Retinal pigment epithelial cell (primary cell): ENCODE measurements at places on chromosomes 2 and 18.
A peak's percentile ranks its signal among the peaks of the same experiment; 100 is the strongest.

DNA sequence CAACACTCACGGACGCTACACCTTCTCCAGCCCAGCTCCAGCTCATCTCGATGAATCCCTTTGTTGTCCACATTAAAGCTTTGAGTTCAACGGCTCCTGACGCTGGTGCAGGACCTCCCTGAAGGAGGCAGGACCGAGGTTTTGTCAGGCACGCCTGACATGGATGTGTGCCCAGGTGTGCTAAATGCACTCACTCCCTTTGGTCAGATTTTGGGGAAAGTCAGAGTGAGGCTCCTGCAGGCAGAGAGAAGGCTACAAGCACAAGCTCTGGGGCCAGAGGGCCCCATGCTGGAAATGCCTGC lies 78.6 kb downstream of the NDUFA10 start:
- no peak for DNase-seq

- no peak for DNase-seq
Observed at GRCh38 chr2:183465048-183465447, 340.8 kb downstream of the NUP35 start.

- DNase-seq: no peak
Observed at GRCh38 chr2:49261781-49262180, 107.5 kb upstream of the FSHR start.

- DNase-seq: no peak
Observed at GRCh38 chr18:73232933-73233332, 365.1 kb upstream of the NETO1 start.

- DNase-seq: no peak
Observed at GRCh38 chr18:47735041-47735702, 195.3 kb downstream of the SMAD2 start.

- DNase-seq: no peak
Observed at GRCh38 chr2:227125506-227125905, 38.5 kb downstream of the COL4A4 start.

- DNase-seq: no peak
Observed at GRCh38 chr2:64972876-64973275, 16.3 kb upstream of the SLC1A4 start.

DNA sequence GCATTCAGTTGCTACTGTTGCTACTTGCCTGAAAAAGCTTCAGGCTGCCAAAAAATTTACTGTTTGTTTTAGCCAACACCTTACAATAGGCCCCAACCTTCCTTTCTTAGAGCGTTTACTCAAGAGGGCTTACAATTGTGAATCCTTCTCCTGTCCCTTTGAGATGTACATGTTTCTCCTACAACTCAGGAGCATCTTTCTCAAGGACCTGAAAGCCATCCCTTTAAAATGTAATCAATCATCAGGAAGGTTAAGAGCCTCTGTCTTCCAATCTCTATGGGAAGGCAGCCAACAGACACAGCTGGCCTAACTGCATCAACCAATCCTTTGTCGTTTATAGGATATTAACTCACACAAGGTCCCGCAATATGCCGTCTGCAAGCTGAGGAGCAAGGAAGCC lies 3.4 kb upstream of the IER3IP1 start:
- no peak for DNase-seq

- DNase-seq: no peak
Observed at GRCh38 chr18:79943608-79944125, 7.8 kb downstream of the SLC66A2 start.

GRCh38 chr2:226556050-226556449 lies 243.6 kb downstream of the IRS1 start:
- DNase-seq: no peak

- DNase-seq: no peak
Observed at GRCh38 chr2:62593825-62594224, 87.8 kb upstream of the TMEM17 start.

- no peak for DNase-seq
Observed at GRCh38 chr2:68119504-68119903, 38.2 kb upstream of the PNO1 start.

- DNase-seq: no peak
Observed at GRCh38 chr2:24866946-24867345, 53.1 kb downstream of the ADCY3 start.

GRCh38 chr18:8609659-8610458 lies 622 bp downstream of the RAB12 start:
- no peak for DNase-seq

DNA sequence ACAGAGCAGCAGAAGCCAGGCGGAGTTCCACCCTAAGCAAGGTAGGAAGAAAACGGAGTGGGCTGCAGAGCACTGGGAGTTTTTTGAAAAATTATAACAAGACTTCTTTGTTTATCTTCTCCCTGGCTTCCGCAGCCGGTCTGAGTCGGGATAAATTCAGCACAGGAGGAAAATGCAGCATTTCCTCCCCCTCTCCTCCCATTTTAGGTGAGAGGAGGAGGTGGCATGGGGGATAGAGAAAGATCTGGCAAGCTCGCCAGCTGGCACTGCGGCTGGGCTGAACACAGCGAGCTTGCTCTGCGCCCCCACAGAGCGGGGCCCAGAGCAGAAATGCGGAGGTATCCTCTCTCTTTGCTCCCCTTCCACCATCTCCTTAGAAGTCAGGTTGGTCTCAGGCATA lies 17.7 kb upstream of the CHRNA1 start:
- DNase-seq: no peak

DNA sequence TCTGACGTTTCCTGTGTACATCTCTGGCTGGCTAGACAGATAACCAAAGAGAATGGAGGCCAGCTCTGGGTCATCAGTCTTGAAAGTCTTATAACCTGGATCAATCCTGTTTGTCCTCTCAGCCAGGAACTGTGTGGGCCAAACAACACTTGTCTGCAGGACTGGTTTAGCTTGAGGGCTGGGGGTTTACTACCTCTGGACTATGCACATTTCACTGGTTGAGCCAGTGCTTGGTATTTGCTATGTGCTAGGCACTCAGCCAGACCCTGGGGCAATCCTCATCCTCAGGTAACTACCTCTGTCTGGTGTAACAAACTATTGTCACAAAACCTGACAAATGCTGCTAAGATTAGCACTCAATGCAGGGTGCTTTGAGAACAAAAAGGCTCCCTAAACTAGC lies 169.7 kb downstream of the HAUS1 start:
- no peak for DNase-seq

DNA sequence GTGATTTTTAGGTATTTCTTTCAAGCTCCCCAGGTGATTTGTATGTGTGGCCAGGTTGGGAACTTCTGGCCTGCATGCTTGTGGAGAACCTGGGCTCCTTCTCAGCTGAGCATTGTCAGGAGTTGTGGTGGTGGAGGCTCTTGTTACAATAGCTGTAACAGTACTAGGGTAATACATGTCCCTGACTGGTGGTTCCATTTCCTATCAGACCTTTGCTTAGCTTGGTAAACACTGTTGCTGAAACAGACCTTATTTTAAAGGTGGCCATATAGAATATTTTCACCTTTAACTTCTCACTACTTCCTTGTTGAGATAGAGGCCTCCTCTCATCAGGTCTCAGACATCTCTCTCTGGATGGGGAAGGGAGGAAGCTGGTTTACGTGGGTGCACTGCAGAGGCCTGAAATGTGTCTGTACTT lies 79.2 kb downstream of the SETBP1 start:
- DNase-seq: no peak

DNA sequence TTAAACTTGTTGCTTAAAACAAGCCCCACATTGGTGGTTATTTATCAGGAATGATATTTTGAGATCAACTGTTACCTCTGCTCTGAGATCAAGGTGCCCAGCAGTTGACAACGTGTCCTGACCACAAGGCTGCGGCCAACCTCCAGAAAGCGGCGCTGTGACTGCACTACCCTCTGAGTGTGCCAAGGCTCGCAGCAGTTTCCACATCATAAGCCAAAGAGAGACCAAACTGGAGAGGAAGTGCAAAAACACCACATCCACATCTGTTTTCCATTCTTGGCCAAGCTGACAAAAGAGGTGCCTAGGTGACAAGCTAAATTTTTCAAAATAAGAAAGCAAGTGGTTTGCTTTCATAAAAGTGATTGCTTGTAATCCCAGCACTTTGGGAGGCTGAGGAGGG lies 410.8 kb upstream of the POU3F3 start:
- no peak for DNase-seq

DNA sequence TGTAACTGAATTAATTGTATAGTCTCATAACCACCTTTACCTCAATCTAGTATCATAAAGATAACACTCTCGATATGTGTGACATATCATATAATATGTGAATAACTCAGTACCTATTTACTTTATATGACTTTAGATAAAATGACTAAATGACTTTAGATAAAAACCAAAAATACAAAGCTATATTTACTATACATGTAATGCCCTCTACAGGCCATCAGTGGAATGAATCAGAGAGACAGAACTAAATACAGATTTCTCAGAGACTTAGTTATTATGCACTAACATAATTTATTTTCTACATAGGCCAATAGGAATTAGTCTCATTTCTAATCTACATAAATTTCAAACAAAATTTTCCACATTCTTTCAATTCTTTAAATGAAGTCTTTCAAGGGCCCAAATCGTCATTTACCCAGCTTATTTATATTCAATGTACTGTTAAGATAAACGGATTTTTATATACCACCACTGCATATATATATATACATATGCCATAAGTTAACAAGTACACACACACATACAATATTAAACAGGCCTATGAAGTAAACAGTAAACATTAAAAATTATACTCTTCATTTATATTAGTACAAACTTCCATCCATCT lies 219.9 kb downstream of the EXOC6B start:
- no peak for DNase-seq

- DNase-seq: no peak
Observed at GRCh38 chr2:170924969-170925368, 4.1 kb upstream of the GORASP2 start.

DNA sequence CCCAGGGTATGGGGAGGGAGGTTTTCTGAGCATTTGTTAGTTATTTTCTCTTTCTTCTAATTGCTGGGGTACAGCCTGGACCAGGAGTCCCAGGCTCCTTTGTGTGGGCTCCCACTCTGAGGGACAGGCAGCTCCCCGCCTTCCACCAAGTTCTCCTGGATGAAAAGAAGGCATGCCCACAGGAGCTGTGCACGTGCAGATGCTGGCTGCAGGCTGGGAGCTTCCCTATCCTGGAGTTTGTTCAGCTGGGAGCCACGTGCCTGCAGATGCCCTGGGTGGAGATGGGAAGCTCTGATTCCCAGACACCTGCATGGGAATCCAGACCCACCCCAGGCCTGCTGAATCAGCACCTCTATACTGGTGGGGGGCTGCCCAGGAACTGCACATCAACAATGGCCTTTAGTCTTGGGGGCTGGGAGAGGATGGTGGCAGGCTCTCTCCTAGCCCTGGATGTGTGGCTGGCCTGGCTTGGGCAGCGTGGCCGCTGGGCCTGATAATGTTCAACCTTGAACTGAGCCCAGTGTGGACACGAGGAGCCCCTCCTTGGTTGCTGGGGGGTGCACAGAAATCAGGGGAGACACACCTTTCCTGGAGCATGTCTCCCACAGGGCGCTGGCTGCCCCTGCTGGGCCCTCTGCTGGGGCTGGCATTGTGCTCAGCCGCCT lies 233.6 kb upstream of the HS6ST1 start:
- DNase-seq: no peak

GRCh38 chr18:59994357-59994756 lies 94.6 kb downstream of the PMAIP1 start:
- no peak for DNase-seq

DNA sequence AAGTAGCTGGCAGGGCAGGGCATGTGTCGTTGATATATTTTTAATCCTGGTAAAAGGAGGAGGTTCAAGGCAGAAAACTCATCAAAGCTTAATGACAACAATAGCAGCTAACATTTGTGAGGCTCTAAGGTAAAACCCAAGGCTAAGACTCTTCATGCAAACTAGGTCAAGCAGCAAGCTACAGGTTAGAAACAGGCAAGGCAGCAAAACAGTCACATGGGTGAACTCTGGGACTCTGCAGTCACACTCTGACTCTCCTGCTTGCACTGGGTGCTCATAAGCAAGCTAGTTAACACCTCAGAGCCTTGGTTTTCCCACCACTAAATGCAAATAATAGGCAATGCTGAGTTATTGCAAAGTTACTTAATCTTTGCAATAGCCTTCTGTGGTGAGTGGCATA lies 7.9 kb downstream of the IL1RN start:
- DNase-seq: no peak

- no peak for DNase-seq
Observed at GRCh38 chr18:44747157-44747556, 66.5 kb downstream of the SETBP1 start.

- no peak for DNase-seq
Observed at GRCh38 chr2:96537734-96538486, 1.4 kb downstream of the ARID5A start.

DNA sequence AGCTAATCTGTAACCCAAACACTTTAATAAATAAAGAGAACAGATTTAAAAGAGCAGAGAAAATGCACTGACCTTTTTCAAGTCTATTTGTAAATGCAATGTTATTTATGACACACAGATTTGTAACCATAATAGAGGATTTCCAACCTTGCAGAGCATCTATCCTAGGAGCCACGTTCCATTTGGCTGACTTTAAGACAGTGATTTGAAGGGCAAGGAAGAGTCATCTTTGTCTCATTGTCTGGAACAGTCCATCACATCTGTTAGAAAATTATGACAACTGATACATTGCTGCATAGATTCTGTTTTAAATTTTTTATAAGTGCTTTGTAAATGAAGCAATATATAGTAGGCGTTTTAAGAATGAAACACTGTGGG lies 90.8 kb upstream of the L3MBTL4 start:
- DNase-seq: no peak

GRCh38 chr2:241156971-241157441 lies 6.7 kb downstream of the PPP1R7 start:
- DNase-seq: no peak

GRCh38 chr2:182672466-182673165 lies 43.4 kb upstream of the DNAJC10 start:
- DNase-seq: peak; percentile 48

DNA sequence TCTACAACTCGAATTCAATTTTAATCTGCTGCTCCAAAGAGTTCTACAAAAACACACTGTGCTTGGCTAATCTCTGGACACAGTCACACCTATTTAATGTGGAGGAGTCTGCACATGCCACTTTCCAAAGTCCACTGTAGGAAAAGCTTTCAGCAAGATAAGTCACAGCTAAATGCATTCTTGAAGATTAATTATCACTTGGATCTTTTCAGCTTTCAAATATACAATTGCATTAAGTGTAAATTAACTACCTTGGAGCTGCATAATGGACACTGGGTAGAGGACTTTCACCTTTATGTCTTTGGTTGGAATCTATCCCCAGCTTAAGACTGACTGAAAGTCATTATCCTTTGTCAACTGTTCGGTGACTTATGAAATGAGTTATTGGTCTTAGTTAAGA lies 565.1 kb downstream of the PIK3C3 start:
- no peak for DNase-seq

- no peak for DNase-seq
Observed at GRCh38 chr18:56327191-56327885, 311.1 kb downstream of the TXNL1 start.

DNA sequence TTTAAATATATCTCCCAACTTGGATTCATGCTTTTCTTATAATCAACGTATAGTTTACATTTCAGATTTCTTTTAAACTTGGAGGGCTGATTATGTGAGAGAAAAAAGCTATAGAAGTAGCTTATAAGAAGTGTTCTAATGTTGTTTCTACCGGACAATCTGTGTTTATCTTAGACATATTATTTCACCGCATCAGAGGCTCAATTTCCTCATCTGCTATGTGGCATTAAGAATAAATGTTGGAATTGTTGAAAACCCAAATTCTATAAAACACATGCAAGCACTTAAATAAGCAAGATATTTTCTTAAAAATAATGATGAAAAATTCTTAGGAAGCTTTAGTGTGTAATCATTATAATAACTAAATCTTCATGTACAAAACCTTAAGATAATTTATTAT lies 407.9 kb downstream of the HRH4 start:
- DNase-seq: no peak
